ENCODE measurements at places on chromosomes 5 and 9. TPM values are rescaled to one million over a fixed set of nuclear protein-coding genes. Genes with fewer than 3 reads are reported as not detected.

DNA sequence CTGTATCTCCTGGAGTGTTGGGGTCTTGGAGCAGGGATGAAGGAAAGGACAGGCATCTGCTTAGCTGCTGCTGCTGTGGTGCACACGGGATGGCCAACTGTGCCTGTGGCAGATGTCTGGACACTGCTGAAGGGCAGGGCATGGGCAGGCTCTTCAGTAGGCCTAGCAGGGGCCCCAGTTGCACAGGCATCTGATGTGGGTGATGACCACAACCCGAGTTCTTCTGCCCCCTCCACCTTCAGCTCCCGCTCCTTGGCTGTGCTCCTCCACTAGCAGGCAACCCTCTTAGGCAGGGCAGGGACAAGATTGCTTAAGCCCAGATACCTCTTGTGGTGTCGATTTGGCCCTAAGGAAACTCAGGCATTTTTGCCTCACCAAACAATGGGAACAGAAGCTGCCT is 9.0 kb upstream of the MEGF10 start:
- no peak for DNase-seq

ARHGEF37 gene
- total RNA-seq, result 15.8 TPM

MEIKIN gene
- total RNA-seq, result not detected

GRCh38 chr9:85942913-85943709 is 2.2 kb downstream of the NAA35 start:
- DNase-seq, result no peak

GRCh38 chr5:94010814-94011213 is 269.4 kb upstream of the POU5F2 start:
- no peak for DNase-seq
